ENCODE measurements at places on chromosomes 7 and 10.
A peak's percentile ranks its signal among the peaks of the same experiment; 100 is the strongest.

DNA sequence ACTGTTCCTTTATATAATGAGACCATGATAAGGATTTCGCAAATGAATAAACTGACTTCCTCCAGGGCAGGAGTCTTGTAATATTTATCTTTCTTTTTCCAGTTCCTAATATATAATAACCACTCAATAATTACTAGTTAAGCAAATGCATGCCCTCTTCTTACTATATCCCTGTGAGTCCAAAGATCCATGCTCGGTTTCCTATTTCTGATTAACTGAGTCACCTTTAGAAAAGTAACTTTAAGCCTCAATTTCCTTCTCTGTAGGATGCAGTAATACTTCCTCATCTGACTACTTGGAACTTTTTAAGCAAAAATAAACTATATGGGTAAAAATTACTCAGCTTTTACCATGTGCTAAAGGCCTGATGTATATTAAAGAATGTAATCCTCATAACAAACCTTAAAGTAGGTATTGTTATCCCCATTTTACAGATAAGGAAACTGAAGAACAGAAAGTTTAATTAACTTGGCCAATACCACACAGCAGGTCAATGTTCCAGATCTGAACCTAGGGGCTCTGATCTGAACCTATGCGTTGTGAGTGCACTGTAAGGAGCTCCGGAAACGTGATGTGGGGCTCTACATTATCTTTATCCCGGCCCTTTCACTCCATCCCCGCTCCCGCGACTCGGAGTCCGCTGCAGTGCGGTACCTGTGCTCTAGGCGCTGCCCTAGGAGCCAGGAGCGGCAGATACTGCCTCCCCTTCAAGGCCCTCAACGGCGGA lies 458 bp downstream of the COX15 start:
- DNase-seq, result no peak

- DNase-seq, result no peak
These were observed 148.0 kb upstream of the NRP1 start for GRCh38 chr10:33482486-33482885.

- no peak for DNase-seq
These were observed 121.8 kb downstream of the UBE2H start for GRCh38 chr7:129830949-129831348.

DNA sequence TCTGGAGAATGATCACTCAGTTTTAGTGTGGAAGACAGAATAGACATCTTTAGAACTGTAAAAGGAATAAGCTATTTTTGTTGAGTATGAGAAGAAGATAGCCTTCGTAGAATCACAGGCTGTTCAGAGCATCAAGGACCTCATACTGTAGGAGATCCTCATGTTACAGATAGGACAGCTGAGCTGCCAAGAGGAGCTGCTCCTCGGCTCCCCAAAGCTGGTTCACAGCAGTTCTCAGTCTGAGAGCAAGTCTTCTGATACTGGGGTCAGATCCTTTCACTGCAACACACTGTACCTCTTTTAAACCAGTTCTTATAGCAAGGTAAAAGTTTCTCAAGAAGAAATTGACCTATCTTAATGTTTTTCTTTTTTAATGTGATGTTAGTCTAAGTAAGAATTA lies 17.1 kb downstream of the CCNY start:
- DNase-seq, result no peak

DNA sequence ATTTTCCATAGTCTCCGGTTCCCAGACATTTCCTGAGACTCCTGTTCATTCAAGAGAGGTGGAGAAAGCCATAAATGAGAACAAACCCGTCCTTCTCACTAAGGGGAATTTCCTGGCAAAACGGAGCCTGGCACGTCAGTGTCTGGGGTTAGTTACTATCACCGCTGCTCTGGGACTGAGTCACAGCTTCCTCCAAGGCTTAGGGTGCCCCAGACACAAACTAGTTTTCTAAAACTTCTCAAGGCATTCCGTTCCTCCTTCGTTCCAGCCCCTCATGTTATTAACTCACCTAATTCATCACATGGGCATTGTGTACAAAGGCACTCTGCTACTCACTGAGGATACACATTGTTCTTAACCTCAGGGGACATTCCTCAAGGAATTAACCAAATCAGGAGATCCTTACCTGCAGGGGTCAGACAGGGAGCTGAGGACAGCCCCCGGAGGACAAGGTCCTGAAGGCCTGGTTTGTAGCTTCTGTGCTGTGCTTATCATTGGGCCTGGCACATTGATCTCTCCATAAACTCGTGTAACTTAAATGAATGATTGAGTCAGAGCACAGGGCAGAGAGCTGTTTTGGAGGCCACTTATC lies 103.0 kb upstream of the KLF6 start:
- peak; percentile 78 for DNase-seq

GRCh38 chr10:99433378-99434020 lies 3.1 kb upstream of the GOT1 start:
- no peak for DNase-seq

Data from CD4-positive, alpha-beta T cell treated with Interleukin-1 beta for 1 hour (primary cell).